ENCODE measurements at places on chromosomes 1 and 21.

GRCh38 chr1:154304664-154305337, 16.1 kb upstream of the AQP10 start:
- no peak for DNase-seq

DNA sequence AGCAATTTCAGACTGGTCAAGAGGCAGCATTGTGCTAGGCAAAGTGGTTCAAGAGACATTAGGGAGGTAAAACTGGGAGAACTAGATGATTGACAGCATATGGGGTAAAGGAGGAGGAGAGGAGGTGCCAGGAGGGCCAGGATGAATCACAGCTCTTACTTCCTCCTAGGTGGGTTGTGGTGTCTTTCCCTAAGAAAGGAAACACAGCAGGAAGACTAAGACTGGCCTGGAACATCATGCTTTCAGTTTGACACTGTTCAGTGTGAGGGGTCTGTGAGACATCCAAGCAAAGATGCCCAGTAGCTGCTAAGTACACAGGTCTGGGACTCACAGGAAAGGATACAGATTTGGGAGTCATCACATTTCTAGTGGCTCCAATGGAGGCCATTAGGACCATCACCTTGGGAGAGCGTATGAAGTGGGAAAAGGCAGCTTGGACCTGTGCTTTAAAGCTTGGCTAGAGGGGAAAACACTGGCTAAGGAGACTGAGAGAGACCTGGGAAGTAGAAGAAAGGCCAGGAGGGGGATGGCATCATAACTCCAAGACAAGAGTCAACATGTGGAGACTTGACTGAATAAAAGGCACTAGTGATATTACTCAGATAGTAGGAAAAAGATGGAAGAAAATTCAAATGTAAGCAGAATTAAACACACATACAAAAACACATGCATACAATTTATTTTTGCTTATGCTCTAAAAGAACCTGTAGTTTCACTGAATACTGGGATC, 17.3 kb downstream of the CD58 start:
- no peak for DNase-seq

GRCh38 chr1:65108025-65108642, 39.9 kb upstream of the AK4 start:
- no peak for DNase-seq

- DNase-seq, result no peak
Measured at GRCh38 chr1:116725798-116726197, 28.4 kb upstream of the CD2 start.
